Activated CD4-positive, alpha-beta memory T cell treated with anti-CD3 and anti-CD28 coated beads, Interleukin-2, amount 10 ng/mL, durations not matched to agents 7 days and 5 days (primary cell): ENCODE measurements at places on chromosomes 1 and 21.
A peak's percentile ranks its signal among the peaks of the same experiment; 100 is the strongest.

- peaks cover 8% of the 10 kb centered on the region for H3K36me3 ChIP-seq
- no peak for DNase-seq
- no peaks in the 10 kb centered on the region for H3K27me3 ChIP-seq
- no peak overlapping the region for H3K4me3 ChIP-seq
- H3K4me1 ChIP-seq: no peaks in the 10 kb centered on the region
Measured at GRCh38 chr1:108892356-108893140, 15.8 kb downstream of the GPSM2 start.

- H3K27me3 ChIP-seq: peaks cover 26% of the 10 kb centered on the region
- no peak overlapping the region for H3K4me3 ChIP-seq
- H3K36me3 ChIP-seq: no peaks in the 10 kb centered on the region
Measured at GRCh38 chr1:167171286-167171929, 49.3 kb upstream of the POU2F1 start.

- no peak overlapping the region for H3K4me3 ChIP-seq
- no peaks in the 10 kb centered on the region for H3K36me3 ChIP-seq
- H3K27me3 ChIP-seq: peaks cover 12% of the 10 kb centered on the region
- no peak overlapping the region for H3K27ac ChIP-seq
- no peak for DNase-seq
Measured at GRCh38 chr21:43631411-43632107, 27.7 kb downstream of the HSF2BP start.

GRCh38 chr1:158112994-158113758, 67.5 kb upstream of the CD1D start:
- no peak overlapping the region for H3K4me3 ChIP-seq
- H3K27ac ChIP-seq: no peak overlapping the region
- no peak for DNase-seq
- H3K36me3 ChIP-seq: peaks cover 2% of the 10 kb centered on the region
- peaks cover 45% of the 10 kb centered on the region for H3K27me3 ChIP-seq

GRCh38 chr1:169594391-169594790, 8.1 kb upstream of the F5 start:
- no peak overlapping the region for H3K4me3 ChIP-seq
- peaks cover 11% of the 10 kb centered on the region for H3K27me3 ChIP-seq
- H3K27ac ChIP-seq: no peak overlapping the region

DNA sequence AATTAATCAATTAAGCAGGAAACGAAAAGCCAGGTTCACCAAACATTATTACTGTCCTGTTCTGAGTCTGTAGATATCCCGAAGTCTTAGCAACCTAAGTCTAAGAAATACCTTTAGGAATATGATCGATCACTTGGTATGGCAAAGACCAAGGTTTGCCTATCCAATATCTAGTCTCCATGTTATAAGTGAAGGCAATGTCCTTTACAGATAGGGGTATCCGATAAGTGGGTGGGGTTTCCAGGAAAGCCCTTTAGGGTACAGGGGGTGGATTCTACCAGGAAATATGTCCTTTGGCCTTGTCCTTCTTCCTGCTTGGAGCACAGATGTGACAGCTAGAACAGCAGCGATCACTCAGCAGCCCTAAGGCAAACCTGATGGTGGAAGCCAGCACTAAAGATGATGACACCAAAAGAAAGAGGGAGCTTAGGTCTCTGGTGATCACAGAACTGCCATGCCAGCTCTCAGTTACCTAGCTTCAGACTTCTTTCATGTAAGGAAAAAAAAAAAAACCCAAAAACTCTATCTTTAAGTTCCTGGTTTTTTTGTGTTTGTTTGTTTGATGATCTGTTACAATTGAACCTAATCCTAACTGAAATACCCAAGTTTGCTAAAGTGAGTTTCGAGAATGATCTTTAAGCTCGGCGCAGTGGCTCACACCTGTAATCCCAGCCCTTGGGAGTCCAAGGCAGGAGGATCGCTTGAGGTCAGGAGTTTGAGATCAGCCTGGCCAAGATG, 40.8 kb downstream of the DSTYK start:
- peaks cover 35% of the 10 kb centered on the region for H3K36me3 ChIP-seq
- H3K27ac ChIP-seq: no peak overlapping the region
- peaks cover 31% of the 10 kb centered on the region for H3K4me1 ChIP-seq
- H3K27me3 ChIP-seq: no peaks in the 10 kb centered on the region
- H3K4me3 ChIP-seq: no peak overlapping the region

- no peak overlapping the region for H3K27ac ChIP-seq
- H3K4me3 ChIP-seq: no peak overlapping the region
- no peaks in the 10 kb centered on the region for H3K4me1 ChIP-seq
- H3K36me3 ChIP-seq: no peaks in the 10 kb centered on the region
Measured at GRCh38 chr1:34125721-34126380, 39.2 kb downstream of the CSMD2 start.

GRCh38 chr1:169109561-169110134, 3.2 kb downstream of the ATP1B1 start:
- no peak for DNase-seq
- H3K36me3 ChIP-seq: peaks cover 5% of the 10 kb centered on the region
- H3K27ac ChIP-seq: no peak overlapping the region
- H3K27me3 ChIP-seq: peaks cover 20% of the 10 kb centered on the region
- peaks cover 34% of the 10 kb centered on the region for H3K4me1 ChIP-seq

DNA sequence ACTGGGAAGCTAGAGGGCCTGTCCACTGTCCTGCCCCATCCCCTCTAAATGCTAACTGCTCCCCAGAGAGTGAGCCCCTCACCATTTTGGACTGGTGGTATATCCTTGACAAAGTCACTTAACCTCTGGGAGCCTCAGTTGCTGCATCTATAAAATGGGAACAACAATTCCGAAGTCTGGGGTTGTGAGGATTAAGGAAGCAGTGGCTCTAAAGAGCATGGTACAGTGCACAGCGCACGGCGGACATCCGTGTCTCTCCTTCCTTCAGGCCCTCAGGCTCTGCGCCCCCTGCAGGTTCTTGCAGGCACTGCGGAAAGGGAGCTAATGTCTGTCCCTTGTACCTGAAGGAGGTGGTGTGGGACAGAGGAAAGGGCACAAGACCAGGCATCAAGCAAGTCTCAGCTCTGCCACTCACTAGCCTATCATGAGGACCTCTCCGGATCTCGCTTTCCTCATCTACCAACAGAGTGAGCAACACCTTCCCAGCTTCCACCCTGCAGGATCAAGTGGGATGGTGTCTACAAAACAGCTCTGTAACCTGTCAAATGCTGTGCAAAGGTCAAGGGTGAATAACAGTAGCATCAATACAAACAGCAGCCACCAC, 20.1 kb downstream of the ECE1 start:
- H3K27ac ChIP-seq: no peak overlapping the region
- peaks cover 68% of the 10 kb centered on the region for H3K36me3 ChIP-seq
- H3K4me1 ChIP-seq: peaks cover 15% of the 10 kb centered on the region
- H3K4me3 ChIP-seq: no peak overlapping the region
- no peaks in the 10 kb centered on the region for H3K27me3 ChIP-seq
- peak; percentile 84 for DNase-seq

DNA sequence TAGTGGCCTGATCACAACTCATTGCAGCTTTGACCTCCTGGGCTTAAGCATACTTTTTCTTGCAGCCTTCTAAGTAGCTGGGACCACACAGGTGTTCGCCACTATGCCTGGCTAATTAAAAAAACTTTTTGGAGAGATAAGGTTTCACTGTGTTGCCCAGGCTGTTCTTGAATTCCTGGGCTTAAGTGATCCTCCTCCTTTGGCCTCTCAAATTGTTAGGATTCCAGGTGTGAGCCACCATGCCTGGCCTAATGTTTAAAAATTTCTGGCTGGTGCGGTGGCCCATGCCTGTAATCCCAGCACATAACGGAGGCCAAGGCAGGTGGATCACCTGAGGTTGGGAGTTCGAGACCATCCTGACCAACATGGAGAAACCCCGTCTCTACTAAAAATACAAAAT, 24.4 kb downstream of the YTHDF2 start:
- H3K4me3 ChIP-seq: no peak overlapping the region
- no peak overlapping the region for H3K27ac ChIP-seq
- peaks cover 15% of the 10 kb centered on the region for H3K4me1 ChIP-seq
- no peaks in the 10 kb centered on the region for H3K27me3 ChIP-seq
- H3K36me3 ChIP-seq: peaks cover 31% of the 10 kb centered on the region
- no peak for DNase-seq

DNA sequence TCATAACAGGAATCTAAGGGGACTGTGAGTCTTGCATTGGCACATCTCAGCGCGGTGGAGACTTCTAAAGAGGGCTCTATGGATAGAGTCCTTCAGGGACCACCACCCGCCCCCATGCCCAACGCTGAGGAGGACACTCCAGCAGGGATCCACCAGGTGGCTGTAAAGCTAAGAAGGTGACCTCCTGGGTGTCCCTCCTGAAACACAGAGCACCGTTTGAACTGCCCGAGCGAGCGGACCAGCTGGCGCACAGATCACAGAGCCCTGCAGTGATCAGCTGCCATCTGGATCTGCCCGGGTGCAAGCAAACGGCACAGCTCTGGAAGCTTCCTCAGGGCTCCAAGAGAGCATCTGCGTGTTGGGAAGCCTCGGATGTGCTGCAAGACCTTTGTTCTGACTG, 51.3 kb upstream of the LYST start:
- H3K4me3 ChIP-seq: no peak overlapping the region
- H3K27ac ChIP-seq: no peak overlapping the region
- H3K4me1 ChIP-seq: peaks cover 22% of the 10 kb centered on the region
- no peak for DNase-seq
- H3K36me3 ChIP-seq: no peaks in the 10 kb centered on the region

GRCh38 chr1:200381256-200381984, 28.4 kb downstream of the ZNF281 start:
- H3K27me3 ChIP-seq: no peaks in the 10 kb centered on the region
- no peaks in the 10 kb centered on the region for H3K36me3 ChIP-seq
- H3K4me3 ChIP-seq: no peak overlapping the region
- H3K4me1 ChIP-seq: peaks cover 8% of the 10 kb centered on the region

DNA sequence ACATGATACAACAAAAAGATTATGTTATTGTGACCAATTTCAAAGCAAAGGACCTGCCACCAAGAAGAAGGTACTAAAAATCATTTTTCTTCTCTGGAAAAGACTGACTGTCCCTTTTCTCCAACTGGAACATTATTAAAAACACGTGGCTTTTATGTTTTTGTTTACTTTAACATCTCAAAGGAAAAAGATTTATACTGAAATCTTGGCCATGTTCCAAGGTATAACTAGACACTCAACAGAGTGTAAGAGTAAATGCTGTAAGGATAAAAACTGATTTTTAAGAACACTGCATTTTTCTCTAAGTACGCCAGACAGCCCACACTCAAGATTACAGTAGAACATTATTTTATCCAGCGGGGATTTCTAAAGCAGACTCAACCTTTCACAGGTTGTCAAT, 62.1 kb downstream of the BRWD1 start:
- H3K4me3 ChIP-seq: no peak overlapping the region
- no peak overlapping the region for H3K27ac ChIP-seq

- peaks cover under 1% of the 10 kb centered on the region for H3K4me1 ChIP-seq
- H3K27me3 ChIP-seq: peaks cover 2% of the 10 kb centered on the region
- no peak for DNase-seq
- H3K27ac ChIP-seq: no peak overlapping the region
- H3K36me3 ChIP-seq: no peaks in the 10 kb centered on the region
- no peak overlapping the region for H3K4me3 ChIP-seq
Measured at GRCh38 chr1:83697961-83698360, 301.0 kb downstream of the TTLL7 start.

DNA sequence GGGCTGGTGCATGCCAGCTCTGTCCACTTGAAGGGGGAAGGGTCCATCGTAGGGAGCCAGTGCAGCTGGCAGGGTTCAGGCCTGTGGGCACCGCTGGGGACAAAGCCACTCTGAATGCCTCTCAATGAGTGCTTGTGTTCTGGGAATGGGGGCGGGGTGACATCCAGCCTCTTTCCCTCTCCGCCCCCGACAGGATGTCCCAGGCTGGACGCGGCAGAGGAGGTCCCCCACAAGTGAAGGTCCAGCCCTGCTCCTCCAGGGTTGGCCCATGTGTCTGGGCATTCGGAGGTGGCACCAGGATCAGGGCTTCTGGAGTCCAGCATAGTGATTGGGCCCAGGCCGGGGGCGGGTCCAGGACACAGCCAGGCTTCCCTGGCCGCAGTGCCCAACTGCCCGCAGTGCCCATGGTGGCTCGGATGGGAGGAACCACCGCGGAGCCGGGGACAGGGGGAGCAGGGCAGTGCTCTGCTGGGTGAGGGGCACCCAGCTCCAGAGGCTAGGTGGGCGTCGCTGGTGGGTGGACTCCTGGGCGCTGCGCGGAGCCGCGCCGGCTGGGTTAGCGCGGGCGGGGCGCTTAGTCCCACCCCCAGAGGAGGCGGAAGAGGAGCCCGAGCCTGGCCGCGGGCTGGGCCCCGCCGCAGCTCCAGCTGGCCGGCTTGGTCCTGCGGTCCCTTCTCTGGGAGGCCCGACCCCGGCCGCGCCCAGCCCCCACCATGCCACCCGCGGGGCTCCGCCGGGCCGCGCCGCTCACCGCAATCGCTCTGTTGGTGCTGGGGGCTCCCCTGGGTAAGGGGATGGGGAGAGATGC, at the start of gene SHISA4:
TSS of gene SHISA4 (plus strand) at position 617 of the 808 bp plus-strand sequence. CDS start at position 714, 97 bp downstream.
- peak within 1 kb of the TSS; percentile 15 for H3K4me3 ChIP-seq
- peaks cover 39% of the 10 kb centered on the region for H3K27me3 ChIP-seq
- H3K36me3 ChIP-seq: no peaks in the 10 kb centered on the region
- peaks cover 4% of the 10 kb centered on the region for H3K4me1 ChIP-seq
- DNase-seq: peak; percentile 28

DNA sequence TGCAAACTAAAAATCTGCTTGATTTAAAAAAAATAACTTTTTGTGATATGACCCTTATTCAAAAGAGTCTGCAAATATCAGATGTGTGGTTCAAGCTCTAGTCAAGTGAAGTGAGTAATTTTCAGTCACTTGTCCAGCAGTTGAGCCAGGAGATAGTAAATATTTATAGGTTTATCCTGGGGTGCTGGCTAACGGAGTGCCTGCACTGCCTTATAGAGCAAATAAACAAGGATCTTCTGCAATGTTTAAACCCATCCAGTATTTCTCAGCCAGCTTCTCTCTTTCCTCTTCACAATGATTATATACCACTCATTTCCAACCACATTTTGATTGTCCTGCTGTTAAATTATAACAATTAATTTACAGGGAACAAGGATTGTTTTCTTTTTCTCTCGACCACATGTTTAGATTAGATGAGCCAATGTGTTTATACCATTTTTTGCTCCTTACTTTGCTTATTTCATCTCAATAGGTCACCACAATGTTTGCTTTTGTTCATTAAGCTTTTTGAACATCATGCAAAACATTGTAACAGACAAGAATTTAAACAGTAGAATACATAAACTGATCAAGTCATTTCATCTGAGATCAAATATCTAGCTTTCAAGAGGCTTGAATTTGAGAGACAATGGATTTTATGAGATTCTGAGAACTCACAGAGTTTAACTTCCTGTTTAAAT, 60.3 kb upstream of the GREM2 start:
- H3K36me3 ChIP-seq: no peaks in the 10 kb centered on the region
- no peak overlapping the region for H3K27ac ChIP-seq
- peaks cover 3% of the 10 kb centered on the region for H3K4me1 ChIP-seq
- H3K27me3 ChIP-seq: peaks cover 2% of the 10 kb centered on the region
- no peak for DNase-seq

- no peak overlapping the region for H3K4me3 ChIP-seq
- H3K27me3 ChIP-seq: peaks cover 14% of the 10 kb centered on the region
- no peaks in the 10 kb centered on the region for H3K36me3 ChIP-seq
- no peak for DNase-seq
- no peaks in the 10 kb centered on the region for H3K4me1 ChIP-seq
Measured at GRCh38 chr1:156399355-156400125, 30.5 kb downstream of the RHBG start.
